ENCODE measurements at places on chromosomes 11 and 22. TPM values are rescaled to one million over a fixed set of nuclear protein-coding genes. Genes with fewer than 3 reads are reported as not detected.
A peak's percentile ranks its signal among the peaks of the same experiment; 100 is the strongest.

DNA sequence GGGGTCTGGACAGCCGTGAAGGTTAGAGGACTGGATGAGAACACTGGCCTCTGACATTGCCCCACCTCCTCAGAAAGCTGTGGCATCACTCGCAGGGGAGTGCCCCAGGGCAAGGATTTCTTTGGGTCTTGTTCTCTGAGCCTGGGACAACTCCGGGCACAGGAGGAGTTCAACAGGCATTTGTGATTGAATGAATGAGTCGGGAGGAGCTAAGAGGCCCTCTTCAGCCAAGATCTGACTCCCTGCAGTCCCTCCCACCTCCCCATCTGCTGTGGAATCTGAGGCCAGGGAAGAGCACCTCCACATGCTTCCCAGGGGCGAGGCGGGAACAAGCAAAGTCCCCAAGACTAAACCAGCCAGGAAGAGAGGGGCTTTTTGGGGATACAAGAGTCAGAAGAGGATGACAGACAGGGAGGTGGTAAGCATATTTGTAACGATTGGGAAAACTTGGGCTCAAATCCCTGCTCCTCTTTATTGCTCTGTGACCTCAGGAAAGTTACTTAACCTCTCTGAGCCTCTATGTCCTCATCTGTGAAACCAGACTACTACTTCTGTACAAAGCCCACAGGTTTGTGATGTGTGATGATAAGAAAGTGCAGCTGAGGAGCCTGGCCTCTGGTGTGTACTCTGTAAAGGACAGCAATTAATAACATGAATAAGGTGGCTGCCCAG, 6.4 kb downstream of the TP53I11 start:
- DNase-seq, result no peak

DNA sequence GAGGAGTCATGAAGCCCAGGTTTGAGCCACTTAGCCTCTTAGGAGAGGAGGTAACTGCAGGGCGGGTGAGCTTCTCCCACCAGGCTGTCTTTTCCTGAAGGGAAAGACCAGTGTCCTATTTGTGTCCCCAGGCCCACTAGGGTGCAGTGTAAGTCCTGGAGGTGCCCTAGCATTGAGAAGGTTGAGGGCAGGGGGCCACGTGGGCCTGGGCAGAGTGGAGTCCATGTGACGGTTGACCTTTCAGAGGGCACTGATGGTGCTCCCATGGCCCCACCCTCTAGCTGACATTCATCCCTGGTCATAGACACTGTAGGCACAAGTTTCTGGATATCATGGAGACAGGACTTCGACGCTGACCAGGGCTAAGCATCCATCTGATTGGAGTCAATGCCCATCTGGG, 44.1 kb upstream of the TP53I11 start:
- no peak for DNase-seq

SMPD1 gene
- 59.6 TPM for polyA plus RNA-seq

FOLR1 gene
- not detected for polyA plus RNA-seq

GRCh38 chr11:19646921-19647320, 65.7 kb upstream of the NAV2 start:
- peak; percentile 46 for DNase-seq

DNAJB13 gene
- 0.49 TPM for polyA plus RNA-seq

DNA sequence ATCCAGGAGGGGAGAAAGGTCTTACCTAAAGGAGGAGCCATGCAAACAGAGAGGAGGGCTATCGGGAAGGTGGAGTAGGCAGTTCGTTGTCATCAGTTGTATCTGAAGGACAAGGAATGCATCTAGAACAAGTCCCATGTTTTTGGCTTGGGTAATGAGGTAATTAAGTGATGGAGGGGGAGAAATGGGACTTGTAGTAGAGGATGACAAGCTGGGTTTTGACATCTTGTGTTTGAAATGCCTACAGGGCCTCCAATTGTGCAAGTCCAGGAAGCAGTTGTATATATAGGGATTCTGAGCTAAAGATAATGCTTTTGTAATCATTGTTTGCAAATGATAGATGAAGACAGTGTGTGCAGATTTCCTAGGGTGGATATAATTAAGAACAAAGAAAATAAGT, 622.8 kb downstream of the NTM start:
- DNase-seq, result no peak

C11orf91 gene
- polyA plus RNA-seq, result 0.15 TPM

- peak; percentile 90 for DNase-seq
These were observed at the start of gene GAL3ST3 for GRCh38 chr11:66048547-66049323. TSS of gene GAL3ST3 (minus strand) at chr11:66049161. CDS start at chr11:66045415, 3,746 bp downstream.

GRCh38 chr11:102448869-102449224, 3.7 kb downstream of the TMEM123 start:
- DNase-seq, result no peak

- no peak for DNase-seq
These were observed 90.9 kb downstream of the CTTN start for GRCh38 chr11:70489276-70489675.

GRCh38 chr22:36369922-36370791, 17.6 kb downstream of the MYH9 start:
- DNase-seq, result no peak

PHETA2 gene
- 0.05 TPM for polyA plus RNA-seq

- no peak for DNase-seq
These were observed 8.8 kb downstream of the CRY2 start for GRCh38 chr11:45856044-45856468.

DNA sequence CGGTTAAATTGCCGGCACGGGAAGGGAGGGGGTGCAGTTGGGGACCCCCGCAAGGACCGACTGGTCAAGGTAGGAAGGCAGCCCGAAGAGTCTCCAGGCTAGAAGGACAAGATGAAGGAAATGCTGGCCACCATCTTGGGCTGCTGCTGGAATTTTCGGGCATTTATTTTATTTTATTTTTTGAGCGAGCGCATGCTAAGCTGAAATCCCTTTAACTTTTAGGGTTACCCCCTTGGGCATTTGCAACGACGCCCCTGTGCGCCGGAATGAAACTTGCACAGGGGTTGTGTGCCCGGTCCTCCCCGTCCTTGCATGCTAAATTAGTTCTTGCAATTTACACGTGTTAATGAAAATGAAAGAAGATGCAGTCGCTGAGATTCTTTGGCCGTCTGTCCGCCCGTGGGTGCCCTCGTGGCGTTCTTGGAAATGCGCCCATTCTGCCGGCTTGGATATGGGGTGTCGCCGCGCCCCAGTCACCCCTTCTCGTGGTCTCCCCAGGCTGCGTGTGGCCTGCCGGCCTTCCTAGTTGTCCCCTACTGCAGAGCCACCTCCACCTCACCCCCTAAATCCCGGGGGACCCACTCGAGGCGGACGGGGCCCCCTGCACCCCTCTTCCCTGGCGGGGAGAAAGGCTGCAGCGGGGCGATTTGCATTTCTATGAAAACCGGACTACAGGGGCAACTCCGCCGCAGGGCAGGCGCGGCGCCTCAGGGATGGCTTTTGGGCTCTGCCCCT, 529 bp upstream of the CCND1 start:
- no peak for DNase-seq

GRCh38 chr22:23522623-23523251, 57.4 kb downstream of the IGLL1 start:
- peak; percentile 67 for DNase-seq

WNT11 gene
- polyA plus RNA-seq, result 0.43 TPM

DNA sequence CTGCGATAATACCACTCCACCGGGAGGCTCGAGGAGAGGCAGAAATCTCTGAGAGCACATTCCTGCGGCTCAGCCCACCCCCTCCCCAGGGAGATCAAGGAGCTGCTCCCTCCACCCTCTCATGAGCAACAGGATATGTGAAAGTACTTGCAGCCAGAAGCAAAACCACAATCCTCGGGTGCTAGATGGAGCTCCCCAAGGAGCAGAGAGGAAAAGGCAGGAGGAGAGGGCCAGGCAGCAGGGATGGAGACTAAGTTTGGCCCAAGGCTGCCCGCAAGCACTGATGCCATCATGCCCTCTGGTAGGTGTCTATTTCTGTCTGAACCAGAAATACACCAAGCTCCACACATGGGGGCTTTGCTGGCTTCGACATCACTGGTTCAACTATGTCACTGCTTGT, 22.3 kb downstream of the VPS37C start:
- no peak for DNase-seq

DNA sequence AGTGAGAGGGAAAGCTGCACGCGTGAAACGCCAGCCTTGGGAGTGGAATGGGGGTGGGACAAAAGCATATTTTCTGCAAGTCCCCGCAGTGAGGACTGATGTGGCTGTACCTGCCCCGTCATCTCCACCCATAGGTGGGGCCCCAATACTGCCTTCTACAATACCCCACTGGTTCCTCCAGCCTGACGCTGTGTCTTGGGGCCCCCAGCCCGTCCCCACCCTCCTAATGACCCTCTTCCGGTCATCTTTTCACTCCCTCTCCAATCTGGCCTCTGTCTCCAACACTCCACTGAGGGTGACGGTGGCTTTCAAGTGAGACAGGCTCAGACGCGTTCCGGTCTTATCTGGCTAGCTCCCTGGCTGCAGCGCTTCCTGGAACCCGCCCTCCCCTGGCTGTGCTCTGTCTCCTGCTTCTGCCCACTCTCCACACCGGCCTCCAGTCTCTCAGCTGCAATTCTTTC, 104.2 kb downstream of the MICAL3 start:
- peak; percentile 79 for DNase-seq

- no peak for DNase-seq
These were observed 7.9 kb downstream of the TIGD3 start for GRCh38 chr11:65362320-65362931.

OR8J3 gene
- not detected for polyA plus RNA-seq

CD248 gene
- 2.6 TPM for polyA plus RNA-seq

- no peak for DNase-seq
These were observed 11.9 kb downstream of the HOATZ start for GRCh38 chr11:111526501-111526900.

C11orf52 gene
- not detected for polyA plus RNA-seq

DNA sequence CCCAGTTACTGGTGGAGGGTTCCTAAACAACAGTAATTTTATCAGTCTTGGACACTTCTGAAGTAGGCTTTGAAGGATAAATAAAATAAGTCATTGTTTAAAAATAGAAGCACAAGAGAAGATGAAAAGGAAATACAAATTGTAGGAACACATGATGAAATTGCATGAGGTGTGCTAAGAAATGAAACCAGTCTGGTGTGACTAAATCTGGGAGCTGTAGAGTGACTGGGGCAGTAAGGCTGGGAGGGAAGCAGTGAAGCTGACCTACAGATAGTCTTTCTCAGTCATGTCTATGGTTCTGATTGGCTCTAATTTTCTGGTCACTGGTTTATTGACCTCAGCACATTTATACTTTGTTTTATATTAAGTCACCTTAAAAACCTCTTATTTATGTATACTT, 139.1 kb downstream of the SLC17A6 start:
- no peak for DNase-seq

FDXACB1 gene
- polyA plus RNA-seq, result 3.2 TPM

GRCh38 chr11:83951521-83951920, 665.4 kb upstream of the CCDC90B start:
- DNase-seq, result no peak

DNA sequence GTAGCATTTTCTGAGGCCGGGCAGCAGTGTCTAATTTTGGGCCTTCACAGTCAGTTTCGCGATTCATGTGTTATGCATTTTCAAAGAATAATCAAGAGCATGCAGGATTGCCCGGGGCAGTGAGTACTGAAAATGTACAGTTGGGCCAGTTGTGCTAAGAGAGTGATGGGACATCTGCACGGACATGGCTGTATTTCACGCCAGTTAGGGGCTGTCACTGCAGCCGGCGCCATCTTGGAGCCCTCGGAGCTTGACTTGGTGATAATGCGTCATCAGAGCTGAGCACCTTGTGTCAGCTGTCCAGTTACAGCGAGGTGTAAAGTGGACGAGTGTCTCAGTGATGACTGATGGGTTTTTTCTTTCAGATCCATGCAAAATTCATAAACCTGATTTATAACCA, 188.9 kb downstream of the TBC1D22A start:
- DNase-seq, result no peak

- DNase-seq, result no peak
These were observed 76.7 kb upstream of the POU2AF2 start for GRCh38 chr11:111168871-111169270.

TSGA10IP gene
- not detected for polyA plus RNA-seq

- no peak for DNase-seq
These were observed 924.6 kb upstream of the FAT3 start for GRCh38 chr11:91299980-91300379.

DNA sequence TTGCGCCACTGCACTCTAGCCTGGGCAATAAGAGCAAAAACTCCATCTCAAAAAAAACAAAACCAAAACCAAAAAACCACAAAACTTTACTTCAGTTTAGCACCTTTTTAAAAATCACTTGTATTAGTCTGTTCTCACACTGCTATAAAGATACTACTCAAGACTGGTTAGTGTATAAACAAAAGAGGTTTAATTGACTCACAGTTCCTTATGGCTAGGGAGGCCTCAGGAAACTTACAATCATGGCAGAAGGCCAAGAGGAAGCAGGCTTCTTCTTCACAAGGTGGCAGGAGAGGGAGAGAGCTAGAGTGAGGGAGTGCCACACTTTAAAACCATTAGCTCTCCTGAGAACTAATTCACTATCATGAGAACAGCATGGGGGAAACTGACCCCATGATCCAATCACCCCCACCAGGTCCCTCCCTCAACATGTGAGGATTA, 261.3 kb downstream of the TMEM135 start:
- DNase-seq, result no peak

TYR gene
- polyA plus RNA-seq, result not detected

DNA sequence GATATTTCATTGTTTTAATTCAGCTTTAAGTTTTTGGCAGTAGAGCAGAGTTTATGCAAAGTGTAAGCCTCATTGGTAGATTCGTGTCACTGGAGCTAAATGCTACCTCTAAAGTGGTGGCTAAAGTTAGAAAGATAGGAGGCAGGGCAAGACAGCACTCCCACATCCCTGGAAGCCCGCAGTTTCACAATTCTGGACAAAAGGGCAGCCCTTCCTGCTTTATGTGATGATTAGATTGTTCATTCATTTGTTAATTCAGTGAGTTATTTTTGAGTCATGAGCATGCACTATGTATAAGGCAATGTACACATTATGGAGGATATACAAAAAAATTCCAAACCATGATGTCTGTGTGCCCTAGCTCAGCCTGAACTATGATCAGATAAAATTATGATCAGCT, 52.1 kb upstream of the EIF3M start:
- no peak for DNase-seq

- no peak for DNase-seq
These were observed 10.6 kb downstream of the FRMD8 start for GRCh38 chr11:65396769-65397745.
